ENCODE measurements at places on chromosomes 12 and 14. TPM values are rescaled to one million over a fixed set of nuclear protein-coding genes. Genes with fewer than 3 reads are reported as not detected.

DNA sequence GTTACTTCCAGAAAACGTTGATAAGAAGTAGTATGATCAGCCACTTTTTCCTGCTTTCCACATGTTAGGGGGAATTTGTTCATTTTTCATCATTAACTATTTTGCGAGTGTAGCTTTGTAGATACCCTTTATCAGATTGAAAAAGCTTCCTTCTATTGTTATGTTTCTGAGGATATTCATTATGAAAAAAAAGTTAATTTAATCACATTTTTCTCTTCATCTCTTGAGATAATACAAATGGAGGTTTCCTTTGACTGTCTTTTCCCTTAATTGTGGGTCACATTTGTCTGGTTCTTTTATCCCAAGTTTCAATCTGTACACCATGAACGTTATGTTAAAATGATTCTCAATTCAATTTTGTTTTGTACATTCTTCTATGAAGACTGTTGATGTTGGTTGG is 875.7 kb downstream of the SLC6A15 start:
- DNase-seq = no peak

DNA sequence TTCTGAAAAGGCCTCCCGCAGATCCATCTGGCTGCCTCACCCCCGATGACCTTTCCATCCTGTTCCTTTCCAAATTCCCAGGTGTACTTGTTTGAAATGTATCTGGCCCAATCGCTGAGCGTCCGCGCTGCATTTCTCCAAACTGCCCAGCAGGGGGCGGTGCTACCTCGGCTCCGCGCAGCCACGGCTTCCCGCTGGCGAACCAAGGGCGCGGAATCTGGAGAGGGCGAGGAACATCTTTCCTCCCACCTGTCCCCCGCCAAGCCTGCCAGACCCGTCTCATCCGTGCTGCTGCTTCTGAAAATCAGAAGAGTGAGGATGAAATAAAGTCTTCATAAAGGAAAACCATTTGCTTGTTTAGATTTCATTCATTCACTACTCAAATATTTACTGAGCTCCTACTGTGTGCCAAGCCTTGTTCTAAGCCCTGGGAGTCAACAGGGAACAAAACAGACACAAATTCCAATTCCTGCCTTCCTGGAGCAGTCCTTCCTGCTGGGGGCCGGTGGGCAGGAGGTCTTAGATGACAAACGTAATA is 16.8 kb upstream of the MYL2 start:
- peak; percentile 70 for DNase-seq

DNA sequence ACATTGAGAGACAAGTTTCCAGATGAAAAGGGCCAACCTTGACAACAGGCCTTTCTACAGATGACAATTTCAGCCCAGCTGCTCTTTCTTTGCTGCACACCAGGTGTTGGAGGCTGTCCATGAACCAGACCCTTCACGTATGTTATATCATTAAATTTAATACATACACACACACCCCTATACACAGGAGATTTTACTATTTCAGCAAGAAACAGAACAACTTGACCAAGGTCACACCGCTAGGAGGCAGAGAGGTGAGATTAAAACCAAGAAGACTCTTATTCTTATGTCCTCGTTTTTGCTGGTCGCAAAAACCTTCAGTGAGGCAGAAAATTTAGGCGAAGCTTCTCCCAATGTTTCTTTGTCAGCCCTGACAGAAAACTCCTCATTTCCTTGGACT is 1585.9 kb downstream of the AACS start:
- DNase-seq = no peak

- no peak for DNase-seq
These were observed 20.7 kb upstream of the PPM1H start for GRCh38 chr12:62955678-62956077.

DNA sequence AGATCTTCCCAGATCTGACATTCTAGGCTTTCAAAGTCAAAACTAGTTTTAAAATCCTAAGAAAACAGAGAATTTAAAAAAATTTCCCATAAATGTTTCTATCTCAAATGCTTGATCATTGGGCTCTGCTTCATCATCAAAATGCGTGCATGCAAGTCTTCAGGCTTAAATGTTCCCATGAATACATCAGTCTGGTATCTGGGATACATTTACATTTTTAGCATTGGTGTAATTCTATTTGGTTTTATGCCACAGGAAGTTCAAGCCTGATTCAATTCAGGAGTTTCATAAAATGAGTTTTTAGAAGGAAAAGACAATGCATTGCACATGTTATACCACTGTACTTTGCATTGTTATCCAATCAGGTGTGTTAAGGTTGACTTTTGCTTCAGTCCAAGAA is 336.4 kb downstream of the PCNX1 start:
- no peak for DNase-seq

DNA sequence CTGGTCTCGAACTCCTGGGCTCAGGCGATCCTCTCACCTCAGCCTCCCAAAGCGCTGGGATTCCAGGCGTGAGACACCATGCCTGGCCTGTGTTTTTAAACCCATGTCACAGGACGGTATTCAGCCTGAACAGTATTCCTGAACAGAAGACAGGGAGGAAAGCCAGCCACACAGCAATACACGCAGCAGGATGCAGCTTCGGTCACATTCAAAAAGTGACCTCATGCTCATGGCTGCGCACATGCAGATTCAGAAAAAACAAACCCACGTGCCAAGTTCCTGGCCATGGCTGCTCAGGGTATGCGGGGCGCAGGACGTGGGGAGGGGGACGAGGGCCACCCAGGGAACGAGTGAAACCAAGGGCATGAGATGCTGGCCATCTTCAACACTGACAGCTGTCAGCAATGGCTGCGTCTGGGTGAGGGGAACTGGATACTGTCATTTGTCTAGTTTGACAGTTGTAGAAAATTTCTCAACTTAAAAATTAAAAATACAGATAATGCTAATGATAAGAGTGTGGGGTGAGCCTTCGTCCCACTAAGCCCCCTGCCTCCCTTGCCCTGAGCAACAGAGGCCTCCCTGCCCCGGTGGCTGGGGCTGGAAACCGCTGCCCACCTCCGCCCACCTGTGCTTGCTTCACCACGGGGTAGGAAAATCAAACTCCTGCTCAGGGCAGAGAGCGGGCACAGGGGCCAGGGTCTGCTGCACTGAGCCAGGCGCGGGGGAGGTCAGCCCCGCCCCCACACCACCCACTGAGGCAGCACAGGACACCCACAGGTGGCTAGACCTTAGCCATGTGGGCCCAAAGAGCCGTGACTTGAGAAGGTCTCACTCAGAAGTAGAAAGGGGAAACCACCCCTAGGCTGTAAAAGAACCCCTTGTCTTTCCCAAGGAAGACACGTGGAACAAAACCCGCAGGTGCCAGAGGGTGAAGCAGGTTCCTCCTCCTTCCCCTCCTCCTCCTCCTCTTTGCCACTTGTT is 84.2 kb downstream of the SCARB1 start:
- DNase-seq = no peak

DNA sequence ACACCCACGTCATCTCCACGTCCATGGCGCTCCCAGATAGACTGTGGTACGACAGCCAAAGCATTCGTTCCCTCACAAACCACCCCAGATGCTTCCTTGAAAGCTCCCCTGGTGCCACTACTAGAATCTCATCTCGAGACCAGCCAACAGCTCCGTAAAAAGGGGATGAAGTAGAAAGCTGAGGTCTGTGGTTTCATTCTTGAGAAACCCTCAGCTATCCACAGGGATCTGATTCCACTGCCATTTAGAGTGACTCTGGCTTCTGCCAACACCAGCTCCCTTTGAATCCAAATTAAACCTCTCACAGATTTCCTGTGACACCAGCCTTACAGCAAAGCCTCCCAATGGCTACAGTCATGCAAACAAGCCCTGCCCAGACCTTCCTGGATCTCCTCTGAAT is 18.5 kb upstream of the FOXN3 start:
- DNase-seq = no peak

GRCh38 chr12:95836630-95837239 is 22.0 kb upstream of the SNRPF start:
- no peak for DNase-seq

DNA sequence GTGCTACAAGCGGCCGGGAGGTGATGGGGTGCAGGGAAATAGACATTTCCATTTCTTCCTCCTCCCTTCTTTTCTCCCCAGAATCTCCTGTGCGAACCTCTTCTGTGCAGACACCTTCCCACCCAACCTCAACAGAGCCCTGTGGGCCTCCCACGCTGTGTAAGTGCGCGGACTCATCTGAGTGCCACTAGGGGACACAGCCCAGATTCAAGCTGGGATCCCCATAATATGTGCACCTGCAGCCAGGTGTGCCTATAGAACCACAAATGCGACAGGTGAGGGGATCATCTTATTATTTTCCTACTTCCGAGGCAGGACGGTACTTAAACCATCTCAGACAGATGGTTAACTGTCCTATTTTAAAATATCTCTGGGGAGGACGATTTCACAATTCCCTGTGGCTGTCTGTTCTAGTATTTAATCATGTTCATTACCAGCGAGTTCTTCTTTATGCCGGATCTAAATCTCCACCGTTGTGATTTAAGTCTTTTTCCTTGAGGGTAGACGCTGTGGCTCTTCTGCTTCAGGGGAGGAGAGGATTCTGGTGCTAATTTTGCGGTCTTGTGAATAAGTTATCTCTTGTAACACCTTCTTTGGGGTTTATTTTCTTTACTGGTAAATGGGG is 17.2 kb upstream of the CACNA1C start:
- no peak for DNase-seq

The CMA1 gene
- 0.81 TPM for polyA plus RNA-seq

The FAM181A gene
- polyA plus RNA-seq = not detected

The IAPP gene
- polyA plus RNA-seq = not detected

The CLEC1A gene
- 1.1 TPM for polyA plus RNA-seq

The CLEC4E gene
- polyA plus RNA-seq = 2.9 TPM

The LRTM2 gene
- polyA plus RNA-seq = not detected

The CD69 gene
- polyA plus RNA-seq = 1.6 TPM
